ENCODE measurements at places on chromosomes 12 and 14. TPM values are rescaled to one million over a fixed set of nuclear protein-coding genes. Genes with fewer than 3 reads are reported as not detected.

The ZFHX2 gene
- polyA plus RNA-seq, result 6.1 TPM

The MANSC4 gene
- polyA plus RNA-seq, result 0.69 TPM

The CCDC38 gene
- polyA plus RNA-seq, result 0.47 TPM

The PCNX4 gene
- 139 TPM for polyA plus RNA-seq

The CCDC63 gene
- polyA plus RNA-seq, result 0.08 TPM

The SMARCD1 gene
- 136 TPM for polyA plus RNA-seq

DNA sequence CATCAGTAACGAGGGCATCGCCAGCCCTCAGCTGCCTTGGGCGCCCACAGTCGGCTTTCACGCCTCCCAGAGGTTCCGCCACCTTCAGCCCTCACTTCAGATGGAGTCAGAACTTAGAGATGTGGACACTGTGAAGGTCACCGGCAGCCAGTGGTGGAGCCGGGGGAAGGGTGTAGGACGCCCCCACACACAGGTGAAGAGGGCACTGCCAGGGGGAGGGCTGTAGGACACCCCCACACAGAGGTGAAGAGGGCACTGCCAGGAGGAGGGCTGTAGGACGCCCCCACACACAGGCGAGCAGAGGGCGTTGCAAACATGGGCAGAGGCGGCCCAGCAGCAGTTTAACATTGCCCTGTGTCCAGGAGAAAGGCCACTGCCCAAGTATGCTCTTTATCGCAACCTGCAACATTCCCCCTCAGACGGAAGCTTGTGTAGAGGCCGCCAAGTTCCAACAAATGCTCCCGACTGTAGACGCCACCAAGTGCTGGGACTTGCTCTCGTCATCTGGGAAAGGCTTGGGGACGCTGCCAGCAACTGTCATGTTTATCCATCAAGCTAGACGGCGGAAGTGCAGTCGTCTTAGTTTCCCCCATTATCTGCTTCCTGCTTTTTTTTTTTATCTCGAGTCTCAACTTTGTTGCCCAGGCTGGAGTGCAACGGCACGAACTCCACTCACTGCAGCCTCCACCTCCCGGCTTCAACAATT, 4.9 kb upstream of the ANKLE2 start:
- DNase-seq, result peak; percentile 62

DNA sequence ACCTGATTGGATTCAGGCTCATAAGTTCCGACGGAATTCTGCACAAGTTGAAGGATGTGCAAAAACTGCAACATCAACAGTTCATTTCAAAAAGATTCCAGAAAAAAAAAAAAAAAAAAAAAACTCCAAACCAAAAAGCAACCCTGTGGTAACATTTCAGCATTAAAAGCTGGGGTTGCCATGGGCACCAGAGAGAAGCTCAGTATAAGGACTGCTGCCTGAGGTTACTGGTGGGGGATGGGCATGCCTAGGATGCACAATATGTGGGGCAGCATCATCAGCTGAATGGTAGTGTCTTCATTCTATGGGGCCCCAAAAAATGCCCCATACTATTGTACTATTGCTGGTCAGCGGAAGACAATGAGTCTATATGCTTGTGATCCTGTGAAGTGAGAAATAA, 44.7 kb downstream of the MBIP start:
- no peak for DNase-seq

GRCh38 chr12:112236386-112236785, 111.0 kb downstream of the TRAFD1 start:
- no peak for DNase-seq

GRCh38 chr12:82647853-82648252, 38.9 kb upstream of the TMTC2 start:
- no peak for DNase-seq

GRCh38 chr12:12804011-12804410, 9.1 kb upstream of the DDX47 start:
- no peak for DNase-seq

GRCh38 chr12:126354633-126355032, 1289.4 kb downstream of the AACS start:
- DNase-seq, result no peak
